ENCODE measurements at places on chromosomes 7 and 10.
A peak's percentile ranks its signal among the peaks of the same experiment; 100 is the strongest.

GRCh38 chr7:21972397-21972784, 26.7 kb upstream of the CDCA7L start:
- DNase-seq: no peak

- no peak for DNase-seq
Observed at GRCh38 chr10:59003203-59003602, 173.2 kb upstream of the PHYHIPL start.

DNA sequence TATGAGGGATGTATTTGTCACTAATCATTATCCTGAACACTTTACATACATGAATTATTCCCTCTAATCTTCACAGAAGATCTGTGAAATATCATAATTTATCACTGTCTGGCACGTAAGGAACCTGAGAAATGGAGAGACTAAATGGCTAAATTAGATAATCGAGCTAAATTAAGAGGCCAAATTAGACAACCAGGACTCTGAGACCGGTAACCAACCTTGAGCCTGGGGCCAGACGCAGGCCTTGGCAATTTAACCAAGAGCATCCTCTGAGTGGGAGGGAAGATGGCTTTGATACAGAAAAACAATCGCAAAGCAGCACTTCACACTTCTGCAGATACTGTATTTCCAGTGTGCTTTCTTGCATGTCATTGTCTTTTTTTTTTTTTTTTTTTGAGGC, 21.4 kb downstream of the SVOPL start:
- no peak for DNase-seq

DNA sequence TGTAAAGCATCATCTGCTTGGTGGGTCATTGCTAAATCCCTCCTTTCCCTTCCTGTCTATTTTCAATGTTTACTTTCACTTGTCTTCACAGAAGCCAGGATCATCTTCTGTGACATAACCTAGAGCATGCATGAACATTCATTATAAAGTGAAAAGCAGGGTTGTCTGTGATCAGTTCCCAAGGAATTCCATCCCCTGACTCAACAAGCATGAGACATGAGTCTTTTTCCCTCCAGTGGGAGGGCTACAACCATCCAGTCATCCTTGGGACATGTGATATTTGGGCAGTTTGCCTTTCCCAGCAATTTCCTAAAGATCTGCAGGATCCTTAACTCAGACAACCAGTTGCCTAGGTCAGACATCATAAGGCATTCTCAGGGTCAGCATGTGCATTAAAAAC, 166.3 kb upstream of the TMEM196 start:
- no peak for DNase-seq

DNA sequence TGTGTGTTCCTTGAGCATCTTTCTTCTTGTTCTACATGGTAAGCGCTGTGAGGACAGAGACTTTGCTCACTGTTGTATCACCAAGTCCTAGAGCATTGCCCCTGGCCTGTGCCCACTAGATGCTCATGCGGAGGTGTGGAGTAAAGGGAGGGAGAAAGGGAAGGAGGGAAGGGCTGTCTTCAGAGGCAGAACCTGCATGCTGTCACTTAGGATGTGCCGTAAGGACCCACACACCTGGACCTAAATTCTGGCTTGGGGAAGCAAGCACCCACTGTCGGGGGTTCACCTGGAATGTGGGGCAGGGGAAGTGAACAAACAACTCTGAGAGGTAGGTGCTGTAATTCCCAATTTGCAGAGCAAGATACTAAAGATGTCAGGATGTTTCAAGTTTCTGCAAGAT, 129.5 kb downstream of the PTPN20 start:
- DNase-seq: no peak

- no peak for DNase-seq
Observed at GRCh38 chr10:32295027-32295426, 51.9 kb downstream of the EPC1 start.

- DNase-seq: peak; percentile 17
Observed at GRCh38 chr7:50594734-50595485, 29.7 kb upstream of the DDC start.

GRCh38 chr10:6062101-6062771, at the start of gene IL2RA:
TSS of gene IL2RA (minus strand) at chr10:6062367. CDS start at chr10:6062151, 216 bp downstream.
- peak; percentile 85 for DNase-seq

- DNase-seq: no peak
Observed at GRCh38 chr7:27774717-27775328, 34.9 kb downstream of the TAX1BP1 start.

- no peak for DNase-seq
Observed at GRCh38 chr10:85527616-85528317, 838.8 kb downstream of the GRID1 start.

- no peak for DNase-seq
Observed at GRCh38 chr7:27224983-27225934, 17.3 kb upstream of the EVX1 start.

DNA sequence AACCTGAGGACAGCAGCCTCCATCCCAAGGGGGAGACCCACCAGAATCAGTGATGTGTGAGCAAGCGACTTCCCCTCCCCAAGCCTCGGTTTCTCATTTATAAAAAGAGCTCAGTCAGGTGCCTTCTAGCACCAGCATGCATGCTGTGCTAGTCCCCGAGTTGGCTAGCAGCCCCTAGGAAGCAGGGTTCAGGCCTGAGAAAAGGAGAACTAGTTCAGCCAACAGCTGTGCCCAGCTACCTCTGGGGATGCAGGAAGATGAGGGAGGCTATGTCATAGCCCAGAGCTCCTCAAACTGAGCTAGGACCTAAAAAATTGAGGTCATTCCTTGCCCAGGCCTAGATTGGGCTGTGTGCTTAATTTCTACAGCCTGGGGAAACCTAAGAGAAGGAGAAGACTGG, 13.7 kb downstream of the DRGX start:
- no peak for DNase-seq

DNA sequence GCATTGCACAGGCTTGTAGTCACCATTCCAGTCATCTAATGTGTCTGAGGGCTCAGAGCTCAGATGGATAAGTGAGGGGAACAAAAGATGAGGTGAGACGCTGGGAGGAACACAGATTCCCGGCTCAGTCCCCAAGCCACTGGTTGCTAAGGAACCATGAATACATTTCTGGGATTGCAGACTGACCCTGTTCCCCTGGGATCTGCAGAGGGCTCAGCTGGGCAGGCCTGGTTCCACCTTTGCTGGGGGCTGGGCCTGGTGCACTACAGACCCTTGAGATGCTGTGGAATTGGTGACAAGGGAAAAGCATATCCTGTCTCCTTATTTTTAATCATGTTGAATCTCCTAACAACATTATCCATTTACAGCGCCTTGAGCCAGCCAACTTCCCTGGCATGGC, 19.2 kb downstream of the ELFN1 start:
- DNase-seq: no peak

DNA sequence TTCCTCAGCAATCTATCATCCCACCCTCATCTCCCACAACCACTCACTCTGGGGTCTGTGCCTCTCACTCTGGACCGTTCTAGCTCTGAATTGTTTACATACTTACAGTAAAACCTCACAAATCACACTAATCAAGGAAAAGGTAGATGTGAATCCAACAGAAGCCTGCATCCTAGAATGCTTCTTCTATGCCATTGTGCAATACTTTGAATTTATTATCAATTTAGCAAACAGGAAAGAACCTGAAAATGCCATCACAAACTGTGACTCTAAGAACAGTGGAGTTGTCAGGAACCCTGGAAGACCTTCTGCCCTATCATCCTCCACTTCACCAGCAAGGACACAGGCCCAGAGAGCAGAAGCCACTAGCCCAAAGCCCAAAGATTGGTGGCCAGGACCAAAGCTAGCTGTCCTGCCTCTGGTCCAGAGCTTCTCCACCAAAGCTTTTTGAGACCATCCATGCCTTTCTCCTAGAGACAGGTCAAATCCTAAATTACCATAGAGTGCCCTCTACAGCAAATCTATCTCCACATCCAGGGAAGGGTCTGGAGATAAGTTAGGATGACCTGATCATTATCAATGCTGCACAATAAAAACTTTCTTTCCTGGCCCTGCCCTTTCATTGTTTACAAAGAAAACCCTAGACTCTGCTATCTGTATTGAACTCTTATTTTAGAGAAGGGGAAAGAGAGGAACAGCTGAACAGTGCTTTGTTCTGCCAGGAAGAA, 2.4 kb downstream of the SORBS1 start:
- no peak for DNase-seq
